COR-L47 (cell line): ENCODE measurements at places on chromosomes 11 and 22.

GRCh38 chr22:22920104-22920654, 32.6 kb downstream of the IGLL5 start:
- no peak for DNase-seq

- no peak for DNase-seq
These were observed 25.5 kb downstream of the OR10A6 start for GRCh38 chr11:7905549-7905948.

DNA sequence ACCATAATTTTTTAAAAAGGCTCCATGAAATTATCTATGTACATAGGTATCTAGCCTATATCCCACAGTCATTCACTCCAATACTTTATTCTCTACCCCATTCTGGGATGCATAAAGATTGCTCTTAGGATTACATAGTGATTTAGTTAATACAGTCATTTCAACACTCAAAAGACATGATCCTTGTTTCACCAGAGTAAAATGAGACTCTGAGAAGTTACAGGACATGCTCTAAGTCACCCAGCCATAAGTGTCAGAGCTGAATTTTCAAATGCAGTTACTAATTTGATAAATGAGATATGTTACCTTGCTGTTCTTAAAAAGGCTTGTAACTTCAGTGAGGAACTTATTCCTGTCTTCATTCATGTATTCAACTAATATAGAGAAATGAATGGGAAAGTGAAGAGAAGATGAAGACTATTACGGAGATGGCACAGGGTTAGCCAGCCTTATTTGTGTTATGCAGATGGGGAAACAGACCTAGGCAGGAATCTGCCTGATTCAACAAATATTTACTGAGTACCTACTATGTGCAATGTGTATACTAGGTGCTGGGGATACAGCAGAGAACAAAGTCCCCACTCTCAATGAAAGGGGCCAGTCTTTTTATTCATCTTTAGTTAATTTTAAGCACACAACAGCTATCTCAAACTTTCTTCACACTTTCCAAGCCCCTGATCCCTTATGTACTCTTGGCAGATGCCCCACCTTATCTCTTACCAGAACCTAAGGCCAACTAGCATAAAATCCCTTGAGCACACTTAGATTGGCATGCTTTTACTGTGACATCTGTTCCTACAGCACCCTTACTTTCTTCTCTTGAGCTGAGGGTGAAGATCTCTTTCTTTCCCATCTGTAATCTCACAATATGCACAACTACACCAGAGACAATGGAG, 21.6 kb downstream of the MAPK1 start:
- DNase-seq: no peak

DNA sequence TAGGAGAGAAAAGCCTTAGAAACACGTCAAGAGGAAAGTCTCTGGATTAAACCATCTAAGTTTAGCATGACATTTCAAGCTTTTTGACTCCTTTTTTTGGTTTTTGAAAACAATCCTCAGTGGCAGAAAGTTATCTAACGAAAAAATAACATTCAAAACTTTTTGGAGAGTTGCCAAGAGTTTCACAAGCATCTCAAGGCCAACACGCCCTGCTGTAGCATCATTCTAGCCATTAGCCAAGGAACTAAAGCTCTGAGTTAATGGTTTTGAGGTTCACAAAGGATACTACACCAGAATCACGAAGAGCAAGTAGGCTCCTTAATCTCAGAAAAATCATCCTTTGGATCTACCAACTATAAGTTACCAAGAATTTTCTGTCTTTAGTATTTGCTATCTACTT, 94.8 kb downstream of the PICALM start:
- DNase-seq: no peak

DNA sequence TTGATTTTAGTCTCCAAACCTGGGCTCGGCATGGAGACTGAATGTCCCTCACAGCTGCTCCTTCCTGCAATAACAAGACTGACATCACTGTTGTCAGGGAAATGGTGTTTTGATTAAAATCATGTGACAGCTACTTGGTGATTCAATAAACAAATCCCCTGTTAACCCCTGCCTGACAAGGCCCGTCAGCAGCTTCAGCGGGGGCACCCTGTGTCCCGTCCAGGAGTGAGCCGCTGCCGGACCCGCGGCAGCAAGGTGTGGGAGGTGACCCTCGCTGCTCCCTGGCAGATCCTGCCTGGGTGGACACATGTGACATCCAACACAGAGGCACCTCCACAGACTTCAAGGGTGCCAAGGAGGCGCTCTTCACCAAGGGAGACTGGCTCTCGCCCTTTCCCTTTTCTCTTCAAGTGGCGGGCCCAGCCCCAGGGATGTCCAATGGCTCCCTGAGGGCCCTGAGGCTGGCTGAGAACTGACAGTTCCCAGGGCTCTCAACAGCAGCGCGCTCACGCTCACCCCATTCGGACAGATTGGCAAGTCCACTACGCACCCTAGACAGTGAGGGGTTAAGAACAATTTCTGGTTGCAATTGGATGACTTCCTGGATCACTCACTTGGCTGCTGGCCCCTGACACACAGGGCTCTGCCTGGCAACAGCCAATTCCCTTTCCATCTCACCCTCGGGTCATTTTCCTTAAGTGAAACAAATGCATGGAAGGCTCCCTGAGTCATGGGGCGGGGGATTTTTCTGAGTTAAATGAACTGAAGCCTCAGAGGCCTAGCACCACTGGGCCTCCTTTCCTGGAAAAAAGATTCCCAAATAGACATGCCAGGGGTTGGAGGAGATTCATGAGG, 30.7 kb downstream of the PPP2R1B start:
- DNase-seq: peak; percentile 64

GRCh38 chr11:45724153-45724552, 58.7 kb upstream of the CHST1 start:
- DNase-seq: no peak

- DNase-seq: no peak
These were observed 13.5 kb downstream of the TCIRG1 start for GRCh38 chr11:68052137-68052873.

GRCh38 chr22:28791124-28791523, 9.2 kb downstream of the XBP1 start:
- DNase-seq: no peak

DNA sequence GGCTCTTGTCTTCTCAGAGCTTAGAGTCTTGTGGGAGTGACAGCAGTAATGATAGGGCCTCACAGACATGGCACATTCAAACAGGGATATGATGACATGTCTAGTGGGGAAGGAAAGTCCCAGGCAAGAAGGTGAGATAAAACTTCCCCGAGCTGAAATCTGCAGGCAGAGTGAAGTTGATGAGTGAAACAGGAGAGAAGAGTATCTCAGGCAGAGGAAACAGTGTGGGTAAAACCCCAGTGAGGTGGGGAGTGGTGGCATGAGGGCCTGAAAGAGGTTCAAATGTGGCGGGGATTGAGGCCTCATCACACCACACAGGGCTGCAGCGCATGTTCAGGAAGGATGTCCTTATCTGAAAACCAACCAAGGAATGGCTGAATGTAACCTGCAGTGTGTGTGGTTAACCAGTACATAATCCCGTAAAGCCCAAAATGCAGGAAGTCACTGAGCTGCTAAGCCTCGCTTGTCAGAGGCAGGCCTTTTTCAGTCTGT, 153.8 kb upstream of the E2F8 start:
- DNase-seq: no peak

DNA sequence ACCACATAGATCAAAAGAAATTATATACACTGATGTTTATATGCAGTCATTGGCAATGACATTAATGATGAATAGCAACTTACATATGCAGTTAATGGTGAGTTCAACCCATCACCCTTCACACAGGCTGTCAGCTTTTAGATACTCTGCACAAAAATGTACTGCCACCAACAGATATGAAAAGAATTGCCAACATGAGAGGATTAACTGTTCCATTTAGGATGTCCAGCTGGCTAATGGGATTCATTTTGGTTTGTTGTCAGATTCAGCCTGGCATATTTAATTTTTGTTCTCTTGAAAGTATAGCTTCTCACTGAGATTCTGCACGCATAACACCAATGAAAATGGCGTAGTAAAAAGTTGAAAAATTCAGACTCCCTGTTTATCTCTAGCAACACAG, 554.0 kb upstream of the ARHGAP42 start:
- no peak for DNase-seq

- no peak for DNase-seq
These were observed 188.1 kb downstream of the CTTN start for GRCh38 chr11:70586261-70587074.

- no peak for DNase-seq
These were observed 35.7 kb upstream of the ELF5 start for GRCh38 chr11:34549271-34549670.

GRCh38 chr11:69909561-69910518, 90.6 kb upstream of the FGF3 start:
- DNase-seq: no peak

GRCh38 chr11:83061883-83062282, 9.8 kb downstream of the RAB30 start:
- no peak for DNase-seq

DNA sequence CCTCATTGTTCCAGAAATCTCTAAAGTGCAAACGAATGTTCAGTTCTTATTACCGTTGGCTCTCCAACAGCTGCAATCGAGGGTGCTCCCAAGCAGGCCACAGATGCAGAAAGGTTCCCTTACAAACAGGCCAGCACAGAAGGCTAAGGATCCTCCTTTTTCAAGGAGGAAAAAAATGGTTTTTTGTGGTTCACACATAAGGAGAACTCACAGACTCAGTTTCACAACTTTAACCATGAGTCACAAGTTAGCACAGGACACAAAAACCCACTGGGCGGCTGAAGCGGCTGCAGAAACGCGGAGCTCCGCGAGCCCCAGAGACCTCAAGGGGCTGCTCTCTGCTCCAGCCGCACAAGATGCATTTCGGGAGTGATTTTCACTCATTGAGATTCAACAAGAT, 98.2 kb upstream of the PRR5 start:
- DNase-seq: no peak

DNA sequence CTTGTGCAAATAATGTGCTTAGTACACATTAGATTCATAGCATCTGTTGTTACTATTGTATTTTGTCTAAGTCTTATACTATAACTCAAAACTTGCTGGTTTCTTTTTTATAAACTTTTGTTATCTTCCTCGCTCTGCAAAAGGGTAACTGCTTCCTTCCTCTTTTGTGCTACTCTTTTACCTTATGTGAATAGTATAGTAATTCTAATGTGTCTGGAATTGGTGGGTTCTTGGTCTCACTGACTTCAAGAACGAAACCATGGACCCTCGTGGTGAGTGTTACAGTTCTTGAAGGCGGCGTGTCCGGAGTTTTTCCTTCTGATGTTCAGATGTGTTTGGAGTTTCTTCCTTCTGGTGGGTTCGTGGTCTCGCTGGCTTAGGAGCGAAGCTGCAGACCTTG, 563.1 kb upstream of the LUZP2 start:
- no peak for DNase-seq

DNA sequence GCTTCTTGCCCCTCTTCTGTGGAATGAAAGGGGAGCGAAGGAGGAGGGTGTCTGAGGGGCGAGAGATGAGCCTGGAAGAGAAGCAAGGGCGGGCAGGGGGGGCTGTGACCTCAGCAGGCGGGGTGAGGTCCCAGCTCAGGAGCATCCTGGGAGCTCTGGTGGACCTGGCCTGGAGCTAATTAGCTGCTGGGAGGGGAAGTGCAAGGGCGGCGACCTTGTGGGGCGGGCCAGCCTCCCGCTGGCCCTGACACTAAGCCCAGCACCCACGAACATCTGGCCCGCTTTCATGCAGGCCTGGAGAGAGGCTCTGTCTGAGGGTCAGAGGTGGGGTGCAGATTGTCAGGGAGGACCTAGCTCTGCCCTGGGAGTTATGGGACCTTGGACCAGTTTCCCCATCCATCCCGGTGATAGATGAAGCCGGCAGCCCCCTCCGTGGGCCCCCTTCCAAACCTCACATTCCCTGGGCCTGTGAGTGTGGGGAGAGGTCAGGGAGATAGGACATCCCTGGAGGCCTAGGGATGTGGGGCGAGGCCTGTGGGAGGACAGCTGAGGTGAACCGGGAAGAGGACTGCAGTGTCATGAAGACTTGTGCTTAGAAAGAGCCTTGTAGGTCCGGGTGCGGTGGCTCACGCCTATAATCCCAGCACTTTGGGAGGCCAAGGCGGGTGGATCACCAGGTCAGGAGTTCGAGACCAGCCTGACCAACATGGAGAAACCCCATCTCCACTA, 28.5 kb upstream of the CD82 start:
- DNase-seq: no peak

DNA sequence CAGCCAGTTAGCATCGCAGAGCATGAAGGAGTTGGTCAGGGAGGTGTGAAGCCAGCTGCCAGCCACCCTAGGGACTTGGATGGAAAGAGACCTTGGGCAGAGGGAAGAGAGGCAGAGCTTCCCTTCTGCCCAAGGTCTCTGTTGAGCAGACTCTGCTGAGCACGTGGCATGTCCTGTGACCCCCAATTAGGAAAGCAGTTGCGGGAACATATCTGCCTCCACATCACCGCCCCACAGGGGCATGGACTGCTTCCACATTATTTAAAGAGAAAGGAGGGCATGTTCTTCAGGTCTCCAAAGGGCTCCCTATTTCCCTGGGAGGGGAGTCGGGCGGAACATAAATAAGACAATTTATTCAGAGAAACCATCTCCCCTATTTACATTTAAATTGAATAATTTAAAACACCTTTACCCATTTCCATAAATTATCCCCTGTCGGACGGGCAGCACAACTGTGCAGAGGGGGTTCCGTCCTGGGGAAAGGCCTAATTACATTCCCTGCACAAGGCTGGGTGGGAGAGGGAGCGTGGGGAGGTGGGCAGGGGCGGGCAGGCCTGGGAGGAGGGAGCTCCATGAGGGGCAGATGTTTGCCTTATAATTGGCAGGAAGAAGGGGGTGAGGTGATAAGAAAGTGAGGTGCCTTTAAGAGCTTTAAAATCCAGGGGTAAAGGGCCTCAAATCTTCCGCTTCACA, 88.8 kb upstream of the THY1 start:
- no peak for DNase-seq

DNA sequence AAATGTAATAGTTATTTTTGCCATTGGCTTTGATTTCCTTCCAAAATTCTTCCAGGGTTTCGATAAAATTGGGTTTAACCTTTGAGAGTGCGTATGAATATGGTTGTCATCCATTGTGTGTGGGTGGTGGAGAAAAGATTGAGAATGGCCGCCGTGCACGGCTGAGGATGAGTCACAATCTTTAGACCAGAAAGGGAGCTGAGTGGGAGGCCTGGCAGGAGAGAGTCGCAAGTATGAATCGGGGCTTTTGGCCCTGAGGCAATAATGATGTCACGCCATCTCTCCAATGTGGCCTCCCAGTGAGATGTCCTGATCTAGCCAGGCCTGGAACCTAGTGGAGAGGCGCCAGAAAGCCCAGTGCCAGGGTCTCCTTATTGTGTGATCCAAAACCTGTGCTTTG, 33.1 kb upstream of the SMPD1 start:
- DNase-seq: no peak
